MG63 (cell line): ENCODE measurements at places on chromosomes 2 and 18. TPM values are rescaled to one million over a fixed set of nuclear protein-coding genes. Genes with fewer than 3 reads are reported as not detected.

DNA sequence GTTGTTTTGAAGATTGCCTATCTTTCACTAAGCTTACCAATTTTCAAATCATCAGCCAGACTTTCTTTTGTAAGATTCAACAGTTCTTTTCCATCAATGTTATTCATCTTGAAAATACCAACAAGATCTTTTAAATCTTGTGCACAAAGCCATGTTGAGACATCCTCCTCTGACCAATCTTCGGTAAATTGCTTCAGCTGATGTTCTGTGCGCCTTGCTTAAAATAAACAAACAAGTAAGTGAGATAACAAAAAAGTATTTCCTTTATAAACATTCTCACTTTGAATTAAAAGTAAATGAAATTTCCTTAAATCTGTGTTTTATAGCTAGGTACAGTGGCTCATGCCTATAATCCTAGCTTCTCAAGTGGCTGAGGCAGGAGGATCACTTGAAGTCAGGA lies 30.3 kb downstream of the WDSUB1 start:
- no peak for DNase-seq

Gene HRH4
- 0.16 TPM in 1 of 2 replicates, not detected in the other for total RNA-seq

Gene GCG
- total RNA-seq = not detected in 2 replicates

Gene LINC00305
- not detected in 2 replicates for total RNA-seq

GRCh38 chr2:42815726-42816125 lies 23.3 kb upstream of the HAAO start:
- no peak for DNase-seq

Gene EML6
- total RNA-seq = 0.52 TPM in 1 of 2 replicates, not detected in the other

DNA sequence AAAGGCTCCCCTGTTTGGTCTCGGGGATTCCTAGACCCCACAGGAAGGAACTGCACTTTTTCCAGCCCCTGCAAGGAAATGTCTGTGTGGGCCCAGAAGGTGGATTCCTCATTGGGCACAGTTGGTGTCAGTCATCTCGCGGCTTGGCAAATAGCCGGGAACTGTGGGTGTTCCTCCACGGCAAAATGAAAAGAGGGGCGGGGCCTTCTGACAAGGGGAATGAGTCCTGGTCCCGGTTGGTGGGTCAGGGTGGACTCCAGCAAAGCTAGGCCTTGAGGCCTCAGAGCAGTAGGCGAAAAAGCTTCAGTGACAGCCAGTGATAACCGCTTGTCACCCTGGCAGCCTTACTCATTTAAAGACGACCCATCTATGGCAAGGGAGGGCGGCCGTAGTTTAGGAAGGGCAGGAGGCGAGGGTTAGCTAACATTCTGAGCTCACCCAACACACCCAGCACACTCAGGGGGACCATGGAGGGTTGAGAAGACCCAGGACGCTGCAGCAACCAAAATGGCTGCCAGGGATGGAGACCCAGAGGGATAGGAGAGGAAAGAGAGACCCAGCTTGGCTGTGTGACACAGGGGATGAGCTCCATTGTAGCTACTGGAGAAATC lies 16.5 kb downstream of the SLC4A3 start:
- no peak for DNase-seq
